Activated T-cell treated with anti-CD3 and anti-CD28 coated beads, Interleukin-2, amount 50 U/mL, for 72 hours (primary cell): ENCODE measurements at places on chromosomes 5 and 9.

GRCh38 chr9:6051511-6051950 is 36.1 kb upstream of the RANBP6 start:
- no peak for DNase-seq

- DNase-seq, result no peak
Measured at GRCh38 chr5:165881259-165881658, 2375.8 kb downstream of the MAT2B start.

- no peak for DNase-seq
Measured at GRCh38 chr9:91844190-91844589, 105.8 kb downstream of the ROR2 start.

DNA sequence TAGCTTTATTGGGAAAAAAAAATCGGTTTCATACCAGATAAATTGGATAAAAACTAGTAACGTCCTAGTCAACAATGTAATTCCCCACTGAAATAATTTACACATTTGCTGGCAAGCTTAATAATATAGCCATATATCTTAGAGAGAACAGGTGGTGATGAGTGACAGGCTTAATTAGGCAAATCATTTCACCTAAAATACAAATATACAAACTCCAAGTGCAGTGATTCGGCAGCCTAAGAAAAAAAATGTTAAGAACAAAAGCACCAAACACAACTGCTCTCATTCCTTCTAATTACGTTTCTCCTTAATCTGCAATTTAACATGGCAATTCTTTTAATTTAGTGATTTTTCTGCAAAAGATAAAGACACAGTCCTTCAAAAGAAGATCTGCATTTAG is 56.0 kb upstream of the SLC25A51 start:
- DNase-seq, result no peak

DNA sequence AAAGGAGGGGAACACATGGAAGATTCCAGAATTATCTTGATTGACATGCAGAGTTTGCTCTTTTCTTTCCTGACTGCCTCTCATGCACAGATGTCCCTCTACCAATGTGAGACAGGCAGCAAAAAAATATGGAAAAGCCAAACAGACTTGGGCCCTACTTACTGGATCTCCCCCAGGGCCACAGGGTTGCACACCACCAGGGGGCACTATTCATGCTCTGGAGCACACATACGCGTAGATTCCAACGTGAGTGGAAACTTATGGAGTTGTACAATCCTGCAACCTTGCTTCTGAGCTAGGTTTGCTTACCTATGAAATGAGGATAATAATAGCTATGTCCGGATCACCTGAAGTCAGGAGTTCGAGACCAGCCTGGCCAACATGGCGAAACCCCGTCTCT is 319.5 kb downstream of the ARHGEF28 start:
- DNase-seq, result peak; percentile 6

DNA sequence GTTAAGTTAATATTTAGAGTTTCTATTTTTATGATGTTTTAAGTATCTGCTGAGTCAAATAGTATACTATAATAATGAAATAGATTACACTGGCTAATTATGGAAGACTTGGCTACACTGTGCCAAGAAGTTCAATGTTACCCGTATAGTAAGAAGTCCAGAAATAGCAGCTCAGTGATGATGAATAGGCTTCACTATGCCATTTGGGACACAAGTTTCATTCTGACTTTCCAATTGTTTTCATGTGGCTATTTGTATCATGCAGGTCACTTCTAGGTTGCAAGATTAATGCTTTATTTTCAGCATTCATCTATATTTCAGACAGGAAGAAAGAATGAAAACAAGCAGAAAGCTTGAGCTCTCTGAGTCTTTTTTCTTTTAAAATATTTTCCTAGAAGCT is 194.5 kb upstream of the RIOK2 start:
- DNase-seq, result no peak

DNA sequence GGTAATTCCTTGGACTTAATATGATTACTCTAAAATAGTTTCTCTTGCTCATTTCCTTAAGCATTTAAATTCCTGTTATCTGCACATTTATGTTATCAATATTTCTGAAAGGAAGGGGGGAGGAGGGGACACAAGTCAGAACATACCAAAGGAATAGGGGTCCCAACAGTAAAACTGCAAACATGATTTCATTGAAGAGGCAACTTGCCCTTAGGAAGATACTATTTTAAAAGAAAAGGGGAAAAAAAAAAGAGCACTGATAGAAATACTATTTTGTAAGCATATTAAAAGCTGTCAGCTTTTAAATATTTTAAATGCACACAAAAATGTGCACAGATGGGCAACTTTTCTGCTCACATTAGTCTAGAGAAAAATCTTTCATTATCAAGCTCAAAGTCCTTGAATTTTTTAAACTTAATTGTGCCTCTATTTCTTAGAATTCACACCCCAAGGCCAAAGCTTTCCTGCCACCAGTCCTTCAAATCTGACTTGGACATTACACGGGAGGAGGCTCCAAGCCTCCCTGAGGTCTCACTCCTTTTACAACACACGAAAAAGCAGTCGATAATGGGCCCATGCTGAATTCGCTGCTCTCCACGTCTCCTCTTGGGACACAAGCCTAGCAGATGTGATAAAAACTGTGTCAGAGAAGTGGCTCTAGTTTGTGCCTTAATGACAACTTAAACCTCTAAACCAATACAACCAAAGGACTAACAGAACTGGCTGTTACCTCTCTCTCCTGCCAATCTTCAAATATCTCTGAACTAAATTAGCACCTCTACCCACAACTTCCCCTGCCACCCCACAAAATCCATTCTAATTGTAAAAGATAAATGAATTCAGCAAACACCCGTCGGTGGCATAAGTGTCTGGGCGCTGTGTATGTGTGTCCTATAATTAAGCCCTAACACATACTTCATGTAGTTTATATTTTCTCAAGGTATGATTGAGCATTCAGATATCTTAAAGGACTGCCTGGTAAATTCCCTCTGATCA is 154.3 kb downstream of the DENND1A start:
- DNase-seq, result no peak

- DNase-seq, result no peak
Measured at GRCh38 chr9:92685022-92685421, 15.1 kb upstream of the IPPK start.

DNA sequence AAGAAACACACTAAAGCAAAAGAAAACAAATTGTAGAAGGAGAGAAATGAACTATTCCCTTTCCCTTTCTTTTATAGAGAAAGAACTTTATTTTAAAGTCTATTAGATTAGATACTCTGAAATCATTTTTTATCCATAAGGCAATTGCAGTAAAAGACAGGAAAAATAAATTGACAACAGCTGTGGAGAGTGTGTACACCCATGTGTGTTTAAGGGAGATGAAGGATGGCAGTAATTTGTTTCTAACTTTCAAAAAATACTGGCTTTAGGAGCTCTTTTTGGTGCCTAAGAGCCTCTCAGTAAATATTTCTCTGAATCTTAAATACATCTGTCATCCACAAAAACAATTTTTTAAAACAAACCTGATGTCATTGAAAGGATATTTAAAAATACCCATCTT is 18.3 kb upstream of the ARL14EPL start:
- no peak for DNase-seq

- no peak for DNase-seq
Measured at GRCh38 chr9:126636983-126637798, 23.5 kb downstream of the LMX1B start.

DNA sequence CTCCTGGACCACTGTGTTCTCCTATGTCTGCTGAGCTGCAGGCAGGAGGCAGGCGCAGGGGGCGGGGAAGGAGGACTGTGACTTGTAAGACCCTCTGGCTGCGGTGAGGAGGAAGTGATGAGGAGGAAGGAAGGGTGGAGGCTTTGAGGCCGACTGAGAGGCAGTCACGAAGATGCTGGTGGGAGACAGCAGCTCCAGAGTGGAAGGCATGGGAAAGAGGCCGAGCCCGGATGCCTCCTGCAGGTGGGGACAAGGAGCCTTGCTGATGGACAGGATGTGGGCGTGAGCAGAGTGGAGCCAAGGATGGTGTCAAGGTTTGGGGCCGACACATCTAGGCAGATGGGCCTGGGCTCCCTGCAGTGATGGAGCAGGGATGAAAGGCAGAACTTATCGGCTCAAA is 74.3 kb upstream of the ICE1 start:
- DNase-seq, result no peak

GRCh38 chr5:147956064-147956841 is 49.9 kb upstream of the C5orf46 start:
- DNase-seq, result no peak

DNA sequence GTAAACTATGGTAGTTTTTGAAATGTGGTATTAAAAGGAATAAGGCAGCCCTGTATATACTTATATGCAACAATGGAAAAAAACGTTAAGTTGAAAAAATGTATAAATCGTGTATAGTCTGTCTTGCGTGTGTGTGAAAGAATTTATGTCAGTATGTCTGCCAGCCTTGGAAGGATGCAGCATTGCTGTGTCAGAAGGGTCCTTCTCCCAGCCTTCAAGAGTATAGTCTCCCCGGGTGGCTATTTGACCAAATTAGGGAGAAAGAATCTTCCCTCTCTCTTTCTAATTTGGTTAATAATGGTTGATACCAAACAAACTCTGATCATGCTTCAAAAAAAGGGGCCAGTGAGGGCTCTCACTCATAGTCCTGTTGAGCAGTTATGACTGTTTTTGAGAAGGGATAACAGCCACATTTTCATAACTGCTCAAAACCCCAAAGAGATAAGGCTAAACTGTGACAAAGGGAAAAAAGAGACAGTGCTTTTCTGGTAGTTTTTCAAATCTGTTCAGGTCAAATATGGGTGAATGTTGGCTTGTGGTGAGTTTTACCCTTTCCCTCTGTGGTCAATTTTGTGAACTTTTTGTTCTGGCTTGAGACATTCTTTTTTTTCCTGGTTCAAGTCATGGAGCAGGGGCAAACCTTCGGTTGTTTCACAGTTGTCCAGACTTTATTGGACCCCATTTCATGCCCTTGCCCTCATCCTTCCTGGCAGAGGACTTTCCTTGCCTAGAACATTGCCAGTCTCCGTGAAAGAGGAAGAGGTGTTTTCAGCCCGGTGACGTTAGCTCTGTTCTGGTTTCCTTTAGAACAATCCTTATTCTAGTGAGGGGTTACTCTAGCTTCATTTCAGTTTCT is 21.0 kb downstream of the SNX30 start:
- no peak for DNase-seq

DNA sequence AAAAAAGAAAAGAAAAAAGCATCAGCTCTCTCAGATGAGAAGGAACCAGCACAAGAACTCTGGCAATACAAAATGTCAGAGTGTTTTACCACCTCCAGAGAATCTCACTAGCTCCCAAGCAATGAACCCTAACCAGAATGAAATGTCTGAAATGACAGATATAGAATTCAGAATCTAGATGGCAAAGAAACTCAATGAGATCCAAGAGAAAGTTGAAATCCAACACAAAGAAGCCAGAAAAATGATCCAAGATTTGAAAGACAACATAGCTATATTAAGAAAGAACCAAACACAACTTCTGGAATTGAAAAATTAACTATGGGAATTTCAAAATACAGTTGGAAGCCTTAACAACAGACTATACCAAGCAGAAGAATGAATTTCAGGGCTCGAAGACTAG is 396.3 kb downstream of the PDE4D start:
- no peak for DNase-seq
